ENCODE measurements at places on chromosomes 2 and 18.

- no peak for DNase-seq
Observed at GRCh38 chr2:260507-261161, 3.2 kb downstream of the SH3YL1 start.

- no peak for DNase-seq
Observed at GRCh38 chr2:149371476-149371875, 41.1 kb downstream of the LYPD6 start.

DNA sequence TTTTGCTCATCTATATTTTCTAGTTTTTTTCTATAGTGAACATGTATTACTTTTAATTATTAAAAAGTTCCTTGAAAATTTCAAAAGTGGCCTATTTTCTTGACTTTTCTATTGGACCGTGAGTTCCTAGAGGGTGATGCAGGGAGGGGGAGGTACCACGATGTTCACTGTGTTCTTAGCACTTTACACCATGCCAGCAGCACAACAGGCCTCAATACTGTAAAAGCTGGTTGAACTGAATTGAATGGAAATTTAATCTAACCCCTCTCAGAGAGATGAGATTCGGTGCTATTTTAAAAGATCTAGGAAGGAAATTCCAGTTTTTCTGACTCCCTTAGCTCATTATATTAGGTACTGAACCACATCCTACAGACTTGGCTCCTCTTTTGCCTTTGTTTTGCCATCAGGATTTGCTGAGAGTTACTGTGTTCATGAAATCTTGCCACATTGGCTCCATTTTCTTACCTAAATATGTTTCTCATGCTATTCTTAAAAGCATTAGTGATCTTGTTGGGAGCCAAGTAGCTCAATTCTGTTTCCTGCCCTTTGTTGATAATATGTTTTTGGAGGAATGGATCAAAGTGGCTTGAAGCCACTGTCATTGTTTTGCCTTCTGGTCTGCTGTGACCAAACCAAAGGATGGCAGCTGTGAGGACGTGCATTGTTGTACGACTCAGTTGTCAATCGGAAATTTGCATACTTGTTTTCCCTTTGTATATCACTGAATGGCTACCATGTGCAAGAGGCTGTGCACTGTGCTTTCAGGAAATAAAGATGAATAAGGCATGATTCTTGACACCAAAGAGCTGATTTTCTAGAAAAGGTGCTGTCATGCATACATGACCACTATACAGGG, 25.3 kb downstream of the MYO1B start:
- no peak for DNase-seq

DNA sequence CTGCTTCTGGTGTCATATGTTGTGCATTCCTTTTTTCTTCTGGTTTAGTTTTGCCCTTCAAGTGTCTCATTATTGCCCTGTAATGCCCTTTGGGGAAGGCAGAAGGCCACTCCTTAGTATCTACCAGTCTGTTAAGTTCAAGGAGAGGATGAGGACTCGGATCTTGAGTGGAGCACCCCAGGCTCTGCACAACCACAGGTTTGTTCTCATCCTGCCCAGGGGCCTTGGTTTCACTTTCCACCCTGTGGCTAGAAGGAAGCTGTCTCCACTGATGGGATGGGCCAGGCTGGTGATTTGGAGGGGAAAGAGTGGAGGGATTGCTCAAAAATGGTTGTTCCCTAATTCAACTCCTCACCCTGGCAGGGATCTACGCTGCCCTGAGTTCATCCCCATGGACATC, 30.2 kb upstream of the RAB11FIP5 start:
- DNase-seq, result no peak

GRCh38 chr2:217795706-217796465, 206.9 kb downstream of the TNS1 start:
- no peak for DNase-seq

GRCh38 chr2:224628416-224628815, 43.3 kb upstream of the CUL3 start:
- DNase-seq, result no peak

GRCh38 chr2:230824406-230824978, 40.2 kb upstream of the ITM2C start:
- peak; percentile 59 for DNase-seq

GRCh38 chr2:48440103-48440390, 89.9 kb upstream of the STON1 start:
- DNase-seq, result no peak

DNA sequence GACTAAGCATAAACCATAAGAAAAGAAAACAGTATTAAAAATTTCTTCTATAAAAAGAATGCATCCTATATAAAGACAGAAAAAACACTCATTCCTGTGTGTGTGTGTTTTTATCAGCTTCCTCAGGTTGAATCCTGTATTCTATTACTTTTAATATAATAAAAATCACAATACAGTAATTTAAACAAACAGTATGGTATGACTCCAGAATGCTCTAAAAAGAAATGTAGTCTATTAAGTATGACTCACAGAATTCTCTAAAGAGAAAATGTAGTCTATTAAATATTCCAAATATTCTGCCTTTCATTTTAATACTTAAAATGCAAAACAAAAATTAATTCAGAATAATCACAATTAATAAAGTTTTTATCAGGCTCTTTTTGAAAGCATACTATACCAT, 19.8 kb downstream of the CCDC88A start:
- no peak for DNase-seq

DNA sequence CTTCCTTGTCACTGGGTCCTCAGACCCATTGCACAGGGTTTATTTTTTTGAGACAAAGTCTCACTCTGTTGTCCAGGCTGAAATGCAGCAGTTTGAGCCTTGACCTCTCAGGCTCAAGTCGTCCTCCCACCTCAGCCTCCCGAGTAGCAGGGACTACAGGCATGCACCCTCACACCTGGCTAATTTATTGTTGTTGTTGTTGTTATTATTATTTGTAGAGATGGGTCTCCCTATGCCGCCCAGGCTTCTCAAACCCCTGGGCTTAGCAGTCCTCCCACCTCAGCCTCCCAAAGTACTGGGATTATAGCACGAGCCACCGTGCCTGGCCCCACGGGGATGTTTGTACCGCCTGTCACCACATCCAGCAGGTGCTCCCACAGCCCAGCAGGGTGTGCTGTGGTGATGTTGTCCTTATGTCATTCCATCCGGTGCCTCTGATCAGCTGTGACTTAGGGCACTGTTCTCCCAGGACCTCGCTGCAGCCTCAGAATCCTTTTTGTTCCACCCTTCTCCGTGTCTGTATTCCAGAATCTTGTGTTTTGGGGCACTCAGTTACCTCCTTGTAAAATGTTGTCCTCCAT, 182.3 kb downstream of the INO80D start:
- DNase-seq, result no peak

All from CD4-positive, alpha-beta T cell (primary cell).